ENCODE measurements at places on chromosomes 6 and 20. TPM values are rescaled to one million over a fixed set of nuclear protein-coding genes. Genes with fewer than 3 reads are reported as not detected.

DNA sequence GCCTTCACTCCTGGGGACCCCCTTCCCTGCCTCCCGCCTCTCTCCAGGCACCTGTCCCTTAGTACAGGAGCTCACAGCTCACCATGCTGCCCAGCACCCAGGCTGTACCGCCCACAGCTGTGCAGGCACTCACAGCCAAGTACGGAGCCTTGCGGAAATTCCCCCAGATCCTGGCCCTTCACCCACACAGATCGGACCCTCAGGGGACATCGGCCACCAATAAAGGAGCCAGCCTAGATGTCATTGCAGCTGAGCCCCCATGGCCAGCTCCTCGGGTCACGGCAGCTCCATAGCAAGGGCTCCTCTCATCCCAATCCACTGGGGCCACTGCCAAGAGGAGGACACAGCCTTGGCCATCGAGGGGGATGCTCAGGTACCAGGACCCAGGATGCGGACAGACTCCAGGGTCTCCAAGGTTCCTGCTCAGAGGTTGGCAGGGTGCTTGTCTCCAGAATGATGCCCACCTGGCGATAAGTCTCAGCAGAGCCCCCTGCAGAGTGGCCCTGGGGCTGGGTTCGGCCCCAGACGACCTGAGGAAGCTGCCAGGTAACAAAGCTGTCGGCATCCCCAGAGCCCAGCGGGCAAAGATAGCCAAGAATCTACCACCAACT, 82.3 kb downstream of the YTHDF1 start:
- peaks cover 9% of the 10 kb centered on the region for H3K27me3 ChIP-seq
- H3K36me3 ChIP-seq: no peaks in the 10 kb centered on the region
- no peak for DNase-seq
- H3K4me1 ChIP-seq: no peaks in the 10 kb centered on the region

- H3K27ac ChIP-seq: no peak overlapping the region
- no peaks in the 10 kb centered on the region for H3K27me3 ChIP-seq
- DNase-seq: no peak
Measured at GRCh38 chr6:82013561-82014530, 233.7 kb downstream of the IBTK start.

- H3K36me3 ChIP-seq: no peaks in the 10 kb centered on the region
- no peak for DNase-seq
- H3K4me1 ChIP-seq: no peaks in the 10 kb centered on the region
Measured at GRCh38 chr20:49340161-49340966, 62.5 kb upstream of the ZNFX1 start.

DNA sequence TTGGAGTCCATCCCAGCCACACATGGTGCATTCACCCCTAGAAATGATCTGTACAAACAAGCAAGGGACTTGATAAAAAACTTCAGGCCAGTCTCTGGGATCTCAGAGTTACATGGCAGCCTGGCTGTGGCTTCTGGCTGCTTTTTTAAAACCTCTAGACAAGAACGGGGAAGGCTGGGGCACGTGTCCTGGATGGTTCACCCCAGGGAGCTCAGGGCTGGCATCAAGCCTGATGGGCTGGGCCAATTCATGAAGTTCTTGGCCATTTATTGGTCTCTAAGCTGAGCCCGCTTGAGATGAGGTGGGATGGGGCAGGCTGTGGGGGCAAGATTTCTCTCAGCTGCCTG, 10.4 kb upstream of the ZFAND3 start:
- H3K27ac ChIP-seq: no peak overlapping the region
- no peak overlapping the region for H3K4me3 ChIP-seq
- no peaks in the 10 kb centered on the region for H3K36me3 ChIP-seq
- DNase-seq: no peak

- peaks cover 52% of the 10 kb centered on the region for H3K4me1 ChIP-seq
- no peak overlapping the region for H3K27ac ChIP-seq
- DNase-seq: no peak
- H3K27me3 ChIP-seq: no peaks in the 10 kb centered on the region
- H3K36me3 ChIP-seq: peaks cover 23% of the 10 kb centered on the region
- no peak overlapping the region for H3K4me3 ChIP-seq
Measured at GRCh38 chr6:144159742-144160141, 9.4 kb downstream of the STX11 start.

DNMT3B gene
- 0.16 TPM for polyA plus RNA-seq

All from immature natural killer cell (primary cell).